Activated naive CD8-positive, alpha-beta T cell treated with anti-CD3 and anti-CD28 coated beads for 36 hours (primary cell): ENCODE measurements at places on chromosomes 7 and 10. TPM values are rescaled to one million over a fixed set of nuclear protein-coding genes. Genes with fewer than 3 reads are reported as not detected.

KIAA1217 gene
- total RNA-seq: 1.6 TPM

CPN1 gene
- not detected for total RNA-seq

HTR5A gene
- not detected for total RNA-seq

CUZD1 gene
- 1.7 TPM for total RNA-seq

PANK1 gene
- 2.0 TPM for total RNA-seq

PON1 gene
- total RNA-seq: not detected

LAMB1 gene
- total RNA-seq: 0.16 TPM

GPR37 gene
- total RNA-seq: not detected

IFIT1B gene
- total RNA-seq: not detected

ZCWPW1 gene
- 2.9 TPM for total RNA-seq

CPA2 gene
- total RNA-seq: not detected

TRIM50 gene
- not detected for total RNA-seq

ANKRD61 gene
- total RNA-seq: not detected

GRCh38 chr7:45187946-45188411 lies 30.4 kb downstream of the RAMP3 start:
- no peak overlapping the region for H3K4me3 ChIP-seq
- DNase-seq: no peak
- H3K36me3 ChIP-seq: peaks cover 1% of the 10 kb centered on the region
- no peak overlapping the region for H3K27ac ChIP-seq

GRCh38 chr7:1848911-1849311 lies 178.8 kb downstream of the ELFN1 start:
- H3K4me3 ChIP-seq: no peak overlapping the region
- no peak overlapping the region for H3K27ac ChIP-seq
- DNase-seq: no peak
- H3K27me3 ChIP-seq: no peaks in the 10 kb centered on the region
- H3K4me1 ChIP-seq: peaks cover 1% of the 10 kb centered on the region

DNA sequence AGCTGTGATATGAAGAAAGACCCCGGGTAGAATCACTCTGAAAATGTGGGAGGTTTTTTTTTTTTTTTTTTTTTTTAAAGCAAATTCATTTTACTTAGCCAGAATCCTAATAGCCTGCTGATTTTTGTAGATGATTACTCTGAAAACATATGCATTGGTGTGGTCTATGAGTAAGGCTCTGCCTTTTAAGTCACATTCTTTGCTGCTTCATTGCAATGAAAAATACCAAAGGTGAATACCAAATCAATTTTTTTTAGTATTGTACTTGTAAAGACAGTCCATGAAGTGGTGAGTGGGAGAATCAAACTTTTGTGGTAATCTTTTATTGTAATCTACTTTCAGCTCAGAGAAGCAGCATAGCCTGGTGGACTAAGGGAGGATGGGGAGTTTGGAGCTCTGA lies 130.3 kb downstream of the SDK1 start:
- no peak for DNase-seq
- no peaks in the 10 kb centered on the region for H3K27me3 ChIP-seq
- H3K4me1 ChIP-seq: no peaks in the 10 kb centered on the region

DNA sequence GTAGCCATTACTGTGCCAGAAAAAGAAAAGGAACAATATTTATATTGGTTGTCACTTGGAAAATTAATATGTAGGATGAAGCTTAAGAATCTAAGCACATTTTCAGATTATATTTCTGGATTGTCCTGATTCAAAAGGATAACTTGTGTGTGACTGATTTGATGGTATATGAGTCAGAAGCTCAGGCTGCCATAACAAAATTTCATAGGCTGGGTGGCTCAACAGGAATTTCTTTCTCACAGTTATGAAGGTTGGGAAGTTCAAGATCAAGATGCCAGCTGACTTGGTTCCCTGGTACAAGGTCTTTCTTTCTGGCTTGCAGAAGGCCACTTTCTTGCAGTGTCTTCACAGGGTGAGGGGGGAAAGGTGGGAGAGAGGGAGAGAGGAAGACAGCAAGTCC lies 108.5 kb downstream of the ST7 start:
- H3K27ac ChIP-seq: no peak overlapping the region
- DNase-seq: no peak
- H3K4me3 ChIP-seq: no peak overlapping the region
- H3K36me3 ChIP-seq: peaks cover 6% of the 10 kb centered on the region
- H3K27me3 ChIP-seq: peaks cover 8% of the 10 kb centered on the region

- DNase-seq: no peak
- no peak overlapping the region for H3K4me3 ChIP-seq
- H3K27me3 ChIP-seq: no peaks in the 10 kb centered on the region
- no peaks in the 10 kb centered on the region for H3K36me3 ChIP-seq
- no peaks in the 10 kb centered on the region for H3K4me1 ChIP-seq
Measured at GRCh38 chr7:126659124-126659523, 593.6 kb downstream of the GRM8 start.

GRCh38 chr10:129949891-129950291 lies 14.2 kb downstream of the EBF3 start:
- H3K4me3 ChIP-seq: no peak overlapping the region
- peaks cover 40% of the 10 kb centered on the region for H3K27me3 ChIP-seq
- no peaks in the 10 kb centered on the region for H3K36me3 ChIP-seq
- no peaks in the 10 kb centered on the region for H3K4me1 ChIP-seq
- no peak overlapping the region for H3K27ac ChIP-seq
- no peak for DNase-seq

DNA sequence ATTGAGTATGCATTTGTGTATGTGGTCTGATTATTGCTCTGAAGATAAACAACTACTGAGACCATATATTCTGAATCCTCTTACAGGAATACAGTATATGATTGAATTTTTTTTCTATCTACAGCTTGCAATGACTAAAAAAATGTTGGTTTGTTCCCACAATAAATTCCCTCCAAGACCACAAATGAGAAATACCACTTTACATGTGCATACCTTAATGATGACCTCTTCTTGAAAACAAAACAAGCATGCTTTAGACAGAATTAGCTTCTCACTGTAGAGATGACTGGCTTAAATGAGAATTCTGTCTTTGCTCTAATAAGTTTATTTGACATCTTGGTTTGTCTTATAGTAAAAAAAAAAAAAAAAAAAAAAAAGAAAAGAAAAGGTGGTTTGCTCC lies 241.5 kb downstream of the PCDH15 start:
- DNase-seq: no peak
- no peaks in the 10 kb centered on the region for H3K27me3 ChIP-seq

DNA sequence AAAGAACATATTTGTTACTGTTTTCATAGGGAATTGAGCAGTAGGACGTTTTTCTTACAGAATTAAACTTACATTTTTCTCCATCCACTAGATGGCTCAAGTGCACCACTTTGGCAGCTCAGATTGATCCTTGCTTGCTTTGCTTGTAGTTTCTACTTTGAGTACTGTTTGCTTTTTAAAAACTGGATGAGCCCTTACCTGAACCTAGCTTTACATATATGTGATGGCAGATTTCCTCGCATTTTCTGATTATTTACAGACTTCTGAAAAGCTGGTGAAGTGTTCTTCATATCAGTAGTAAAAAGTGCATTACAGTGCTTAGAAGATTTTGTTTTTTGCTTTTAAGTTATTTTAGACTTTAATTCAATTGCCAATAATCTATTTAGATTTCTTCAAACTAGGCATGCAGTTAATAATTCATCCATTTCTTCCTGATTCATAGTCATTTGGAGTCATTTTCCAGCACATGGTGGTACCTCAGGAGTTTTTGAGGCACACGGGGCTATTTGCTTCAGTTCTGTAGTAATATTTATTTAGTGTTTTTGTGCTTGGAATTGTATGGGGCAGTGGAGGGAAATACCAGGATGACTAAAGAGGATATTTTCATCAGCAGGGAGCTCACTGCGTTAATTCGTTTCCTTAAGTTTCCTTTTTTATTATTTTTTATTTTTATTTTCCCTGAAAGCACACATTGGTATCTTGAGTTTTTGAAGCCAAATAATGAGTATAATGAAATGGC lies 57.3 kb downstream of the MAPK8 start:
- H3K27me3 ChIP-seq: no peaks in the 10 kb centered on the region
- H3K4me1 ChIP-seq: peaks cover 28% of the 10 kb centered on the region
- peak; percentile 13 for DNase-seq
- no peak overlapping the region for H3K4me3 ChIP-seq
- H3K27ac ChIP-seq: no peak overlapping the region

- H3K36me3 ChIP-seq: peaks cover 3% of the 10 kb centered on the region
- H3K27me3 ChIP-seq: no peaks in the 10 kb centered on the region
- no peak for DNase-seq
- H3K4me1 ChIP-seq: no peaks in the 10 kb centered on the region
Measured at GRCh38 chr10:5168897-5169420, 16.0 kb downstream of the AKR1C8 start.

DNA sequence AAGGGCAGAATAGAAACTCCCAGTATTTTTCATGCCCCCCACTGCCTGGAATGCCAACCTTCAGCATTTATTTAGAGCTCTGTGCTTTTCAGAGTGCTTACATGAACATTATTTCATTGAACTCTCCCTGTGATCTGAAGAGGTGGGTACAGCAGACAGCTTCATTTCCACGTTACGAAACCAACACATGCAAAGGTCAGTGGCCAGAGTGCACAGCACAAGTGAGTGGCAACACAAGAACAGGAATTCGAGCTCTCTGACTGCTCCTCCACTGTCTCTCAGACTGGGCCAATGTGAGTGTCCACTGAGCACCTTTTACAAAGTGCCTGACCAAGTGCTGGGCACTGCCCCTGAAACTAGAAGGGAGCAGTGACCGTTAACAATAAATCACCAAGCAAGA lies 162.9 kb downstream of the GLI3 start:
- no peaks in the 10 kb centered on the region for H3K4me1 ChIP-seq
- no peaks in the 10 kb centered on the region for H3K36me3 ChIP-seq
- H3K27me3 ChIP-seq: no peaks in the 10 kb centered on the region
- H3K27ac ChIP-seq: no peak overlapping the region
- DNase-seq: no peak

- no peak overlapping the region for H3K27ac ChIP-seq
- DNase-seq: no peak
- peaks cover 63% of the 10 kb centered on the region for H3K4me1 ChIP-seq
Measured at GRCh38 chr10:102779680-102780526, 36.2 kb downstream of the WBP1L start.

GRCh38 chr10:116826803-116827202 lies 22.5 kb upstream of the ENO4 start:
- peaks cover 23% of the 10 kb centered on the region for H3K27me3 ChIP-seq
- H3K4me3 ChIP-seq: no peak overlapping the region
- no peak for DNase-seq
- H3K36me3 ChIP-seq: no peaks in the 10 kb centered on the region

GRCh38 chr10:104741127-104741526 lies 100.0 kb downstream of the SORCS3 start:
- no peaks in the 10 kb centered on the region for H3K36me3 ChIP-seq
- DNase-seq: no peak
- H3K27ac ChIP-seq: no peak overlapping the region
- no peaks in the 10 kb centered on the region for H3K4me1 ChIP-seq
- H3K27me3 ChIP-seq: peaks cover 12% of the 10 kb centered on the region

- H3K4me3 ChIP-seq: peak overlapping the region; percentile 97
- no peak for DNase-seq
- H3K27ac ChIP-seq: peak overlapping the region; percentile 100
- peaks cover 63% of the 10 kb centered on the region for H3K36me3 ChIP-seq
- H3K4me1 ChIP-seq: peaks cover 35% of the 10 kb centered on the region
- peaks cover 14% of the 10 kb centered on the region for H3K27me3 ChIP-seq
Measured at GRCh38 chr7:105016068-105016708, 2.2 kb downstream of the KMT2E start.

- no peak overlapping the region for H3K4me3 ChIP-seq
- H3K4me1 ChIP-seq: peaks cover 4% of the 10 kb centered on the region
- peaks cover 50% of the 10 kb centered on the region for H3K36me3 ChIP-seq
- DNase-seq: no peak
- no peak overlapping the region for H3K27ac ChIP-seq
Measured at GRCh38 chr7:2192831-2193534, 39.8 kb downstream of the MAD1L1 start.

GRCh38 chr10:3452173-3452626 lies 279.6 kb upstream of the PITRM1 start:
- H3K27ac ChIP-seq: no peak overlapping the region
- H3K4me3 ChIP-seq: no peak overlapping the region
- no peaks in the 10 kb centered on the region for H3K36me3 ChIP-seq
- H3K4me1 ChIP-seq: peaks cover 4% of the 10 kb centered on the region
- peaks cover 9% of the 10 kb centered on the region for H3K27me3 ChIP-seq
- no peak for DNase-seq

DNA sequence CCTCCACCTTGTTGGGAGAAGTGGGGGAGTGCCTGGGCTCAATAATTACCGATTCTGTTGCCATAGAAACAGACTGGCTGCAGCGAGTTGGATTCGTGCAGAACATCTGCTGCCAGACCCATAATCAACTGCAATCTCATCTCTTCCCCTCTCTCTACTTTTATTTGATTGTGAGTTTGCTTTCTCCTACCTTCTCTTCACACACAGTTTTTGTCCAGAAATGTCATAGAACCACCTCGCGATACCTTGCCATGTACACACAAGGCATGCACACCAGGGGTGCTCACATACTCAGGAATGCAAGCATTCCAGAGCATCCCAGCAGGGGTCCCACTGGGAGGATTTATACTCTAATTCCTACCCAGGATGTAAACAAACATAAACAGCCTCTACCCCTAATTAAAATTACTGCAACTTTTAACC lies 262.2 kb upstream of the AOAH start:
- no peak for DNase-seq
- H3K36me3 ChIP-seq: peaks cover 10% of the 10 kb centered on the region
- no peak overlapping the region for H3K27ac ChIP-seq
- no peaks in the 10 kb centered on the region for H3K27me3 ChIP-seq
- H3K4me1 ChIP-seq: peaks cover 23% of the 10 kb centered on the region

DNA sequence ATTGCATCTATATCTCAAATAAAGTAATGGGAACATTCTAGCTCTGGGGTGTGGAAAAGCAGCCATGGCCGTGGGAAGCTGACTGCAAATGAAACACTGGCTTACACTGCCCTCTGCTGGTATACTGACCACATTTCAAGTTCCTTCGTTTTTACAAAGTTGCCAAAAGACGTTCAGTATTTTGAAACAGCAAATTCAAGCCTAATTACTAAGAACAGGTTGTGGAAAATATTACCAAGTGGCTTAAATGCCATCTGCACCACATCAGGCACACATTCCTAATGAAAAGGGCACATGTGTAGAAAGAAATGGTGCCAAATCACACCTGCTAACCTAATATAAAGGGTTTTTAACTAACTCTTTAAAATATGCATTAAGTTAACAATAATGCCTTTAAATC lies 83.9 kb downstream of the JAZF1 start:
- no peak overlapping the region for H3K27ac ChIP-seq
- no peaks in the 10 kb centered on the region for H3K27me3 ChIP-seq
- peaks cover 8% of the 10 kb centered on the region for H3K4me1 ChIP-seq
- H3K4me3 ChIP-seq: no peak overlapping the region
- peak; percentile 23 for DNase-seq

DNA sequence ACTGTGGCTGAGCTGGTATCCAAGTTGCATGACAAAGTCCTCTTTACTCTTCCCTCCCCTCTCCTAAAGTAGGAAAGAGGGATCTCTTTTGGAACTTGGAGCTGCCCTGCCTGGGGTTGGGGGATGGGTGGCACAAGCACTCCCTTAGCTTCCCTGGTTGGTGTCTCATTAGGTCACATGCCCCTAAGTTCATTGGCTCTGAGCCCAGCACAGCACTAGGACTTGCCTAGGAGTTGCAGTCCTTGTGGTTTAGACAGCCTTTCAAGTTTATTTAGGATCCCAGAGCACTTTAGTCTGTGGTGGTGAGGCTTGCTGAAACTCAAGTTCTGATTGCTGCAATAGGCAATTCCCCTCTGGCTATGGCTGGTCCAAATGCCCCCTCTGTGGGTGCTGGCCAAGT lies 281.4 kb downstream of the NXPH1 start:
- no peak overlapping the region for H3K27ac ChIP-seq
- no peaks in the 10 kb centered on the region for H3K36me3 ChIP-seq
- no peak overlapping the region for H3K4me3 ChIP-seq
